Stimulated activated CD4-positive, alpha-beta T cell treated with anti-CD3 and anti-CD28 coated beads, TNF-alpha, amount 100 ng/mL, for 1 hour (primary cell): ENCODE measurements at places on chromosomes 1 and 21.

GRCh38 chr1:203320591-203321272 lies 15.4 kb downstream of the BTG2 start:
- no peak for DNase-seq

- DNase-seq: no peak
Measured at GRCh38 chr1:109065137-109065536, 10.7 kb downstream of the TAF13 start.

- peak; percentile 47 for DNase-seq
Measured at GRCh38 chr1:67561704-67562113, 123.3 kb upstream of the GADD45A start.

DNA sequence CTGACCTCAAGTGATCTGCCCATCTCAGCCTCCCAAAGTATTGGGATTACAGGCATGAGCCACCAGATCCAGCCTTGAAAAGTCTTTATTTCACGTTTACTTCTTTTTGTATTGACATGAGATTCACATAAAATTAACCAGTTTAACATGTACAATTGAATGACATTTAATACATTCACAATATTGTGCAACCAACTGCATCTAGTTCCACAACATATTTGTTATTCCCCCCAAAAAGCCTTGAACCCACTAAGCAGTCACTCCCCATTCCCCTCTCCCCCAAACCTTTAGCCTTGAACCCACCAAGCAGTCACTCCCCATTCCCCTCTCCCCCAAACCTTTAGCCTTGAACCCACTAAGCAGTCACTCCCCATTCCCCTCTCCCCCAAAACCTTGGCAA lies 62.0 kb downstream of the ACBD6 start:
- DNase-seq: no peak

DNA sequence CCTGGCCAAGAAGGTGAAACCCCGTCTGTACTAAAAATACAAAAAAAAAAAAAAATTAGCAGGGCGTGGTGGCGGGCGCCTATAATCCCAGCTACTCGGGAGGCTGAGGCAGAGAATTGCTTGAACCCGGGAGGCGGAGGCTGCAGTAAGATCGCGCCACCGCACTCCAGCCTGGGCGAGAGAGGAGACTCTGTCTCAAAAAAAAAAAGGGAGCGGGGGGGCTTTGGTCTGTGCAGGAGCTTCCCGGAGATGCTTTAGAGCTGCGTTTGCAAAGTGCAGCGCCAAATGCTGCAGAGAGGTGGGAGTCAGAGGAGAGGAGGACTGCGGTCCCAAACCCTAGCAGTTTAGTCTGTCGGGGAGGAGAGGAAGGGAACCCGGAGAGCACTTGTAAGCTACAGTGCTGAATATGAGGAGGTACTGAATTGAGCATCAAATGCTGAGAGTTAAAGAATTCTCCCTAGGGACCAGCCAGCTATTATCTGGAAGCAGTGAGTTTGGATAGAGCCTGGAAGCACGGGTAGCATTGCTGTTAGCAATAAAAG lies 569 bp downstream of the FALEC start:
- no peak for DNase-seq

GRCh38 chr1:235767795-235768194 lies 98.9 kb downstream of the LYST start:
- DNase-seq: no peak

- no peak for DNase-seq
Measured at GRCh38 chr1:113975211-113975895, 3.9 kb upstream of the OLFML3 start.

- DNase-seq: no peak
Measured at GRCh38 chr1:20119347-20119746, at the start of gene PLA2G2D. PLA2G2D (minus strand) TSS chr1:20119536; CDS start chr1:20119498, 38 bp downstream.

GRCh38 chr1:174535207-174535606 lies 87.4 kb downstream of the GPR52 start:
- DNase-seq: no peak

DNA sequence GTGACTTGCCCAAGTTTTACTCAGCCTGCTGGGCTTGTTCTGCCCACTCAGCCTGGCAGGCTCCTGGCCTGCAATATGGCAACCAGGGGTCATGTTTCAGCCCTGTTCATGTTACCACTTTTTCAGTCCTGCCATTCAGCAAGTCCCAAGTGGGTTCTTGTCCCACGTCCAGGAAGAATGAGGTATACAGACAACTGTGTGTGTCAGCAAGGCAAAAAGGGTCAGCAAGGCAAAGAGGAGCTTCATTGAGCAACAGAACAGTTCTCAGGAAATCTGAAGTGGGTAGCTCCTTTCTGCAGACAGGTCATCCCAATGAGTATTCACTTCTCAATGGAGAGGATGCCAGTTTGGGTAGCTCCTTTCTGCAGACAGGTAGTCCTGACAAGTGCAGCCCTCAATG lies 1233.3 kb upstream of the B3GALT2 start:
- no peak for DNase-seq

- DNase-seq: no peak
Measured at GRCh38 chr1:51328279-51328678, 2.1 kb downstream of the TTC39A start.
